ENCODE measurements at places on chromosomes 12 and 14.

DNA sequence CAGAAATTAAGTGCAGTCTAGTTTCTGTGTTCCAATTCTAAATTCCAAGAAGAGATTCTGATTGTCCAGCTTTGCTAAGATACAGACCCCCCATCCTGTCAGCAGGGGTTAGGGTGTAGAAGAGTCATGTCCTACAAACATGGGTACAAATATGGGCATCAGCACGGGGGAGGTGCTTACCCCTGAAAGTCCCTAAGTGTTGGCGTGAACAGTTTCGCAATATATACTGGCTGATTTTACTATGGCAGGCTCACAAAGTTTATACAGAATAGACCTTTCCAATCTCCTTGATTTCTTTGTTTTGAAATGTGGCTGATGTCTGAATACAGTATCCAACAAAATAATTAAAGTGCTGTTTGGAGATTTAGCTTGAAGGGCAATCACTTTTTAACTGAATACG, 71.6 kb upstream of the PPM1H start:
- no peak for DNase-seq

- DNase-seq = no peak
Measured at GRCh38 chr14:101492716-101493115, 68.6 kb upstream of the DIO3 start.

- no peak for DNase-seq
Measured at GRCh38 chr12:45707241-45707857, 22.2 kb upstream of the ARID2 start.

DNA sequence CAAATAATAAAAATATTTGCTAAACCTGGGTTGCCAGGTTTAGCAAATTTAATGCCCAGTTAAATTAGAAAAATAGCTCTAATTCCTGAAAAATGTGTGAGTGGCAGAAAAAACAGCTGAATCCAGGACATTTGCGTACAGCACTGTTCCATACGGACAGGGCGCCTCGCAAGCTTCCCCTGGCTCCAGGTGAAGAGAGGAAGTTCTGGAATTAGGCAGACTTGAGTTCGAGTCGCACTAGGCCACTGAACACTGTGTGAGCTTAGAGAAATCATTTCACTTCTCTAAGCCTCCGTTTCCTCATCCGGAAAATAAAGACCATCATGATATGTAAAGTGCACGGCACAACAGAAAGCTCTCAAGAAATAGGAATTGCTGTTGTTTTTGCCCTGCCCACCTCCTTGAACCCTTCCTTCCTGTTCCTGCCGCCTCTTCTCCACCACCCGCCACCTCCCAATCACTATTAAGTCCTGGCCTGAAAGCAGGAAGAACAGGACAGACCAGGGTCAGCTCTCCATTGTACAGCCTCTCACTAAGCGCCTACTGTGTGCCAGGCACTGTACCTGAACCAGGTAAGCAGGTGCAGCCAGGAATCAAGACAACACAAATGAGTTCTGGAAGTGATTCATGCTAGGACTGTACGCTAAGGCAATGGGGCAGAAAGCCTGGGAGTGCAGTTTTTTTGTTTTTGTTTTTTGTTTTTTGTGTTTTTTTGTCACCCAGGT, 763 bp upstream of the PHETA1 start:
- DNase-seq = no peak
